ENCODE measurements at places on chromosomes 7 and 10.

- no peak for DNase-seq
Observed at GRCh38 chr7:30140456-30140855, 5.7 kb downstream of the MTURN start.

DNA sequence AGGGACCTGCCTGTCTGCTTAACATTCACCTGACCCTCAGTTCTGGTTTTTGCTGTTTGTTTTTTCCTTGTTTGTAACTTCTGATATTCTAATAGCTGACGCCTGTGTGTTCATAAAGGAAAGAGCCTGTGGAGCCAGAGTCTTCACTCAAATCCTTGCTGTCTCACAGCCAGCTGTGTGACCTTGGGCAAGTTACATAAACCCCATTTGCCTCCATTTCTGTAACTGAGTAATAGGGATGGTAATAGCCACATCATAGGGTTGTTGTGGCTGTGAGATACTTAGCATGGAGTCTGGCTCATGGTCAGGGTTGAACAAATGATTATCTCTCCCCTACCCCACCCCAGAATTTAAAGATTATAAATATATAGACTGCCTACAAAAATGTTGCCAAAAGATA, 27.0 kb downstream of the WBP1L start:
- no peak for DNase-seq

GRCh38 chr10:29465384-29465783, 169.4 kb downstream of the SVIL start:
- no peak for DNase-seq

- no peak for DNase-seq
Observed at GRCh38 chr10:86103391-86104101, 263.0 kb downstream of the GRID1 start.

DNA sequence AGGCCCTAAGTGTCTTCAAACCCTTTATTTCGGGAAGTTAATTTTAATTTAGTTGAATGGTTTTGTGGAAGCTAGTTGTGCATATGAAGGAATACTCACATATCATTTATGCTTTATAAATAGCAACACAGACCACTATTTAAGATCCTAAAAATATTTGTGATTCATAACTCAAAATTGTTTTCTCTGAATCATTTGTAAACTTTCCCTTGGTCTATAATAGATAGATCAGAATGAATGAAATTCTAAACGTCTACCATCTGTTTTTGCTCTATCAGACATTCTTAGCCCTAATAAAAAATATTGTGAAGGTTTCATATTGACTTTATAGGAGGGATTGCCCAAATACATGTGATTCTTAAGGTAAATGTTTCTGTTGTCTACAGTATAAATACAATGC, 43.5 kb downstream of the LOXL4 start:
- DNase-seq = no peak

DNA sequence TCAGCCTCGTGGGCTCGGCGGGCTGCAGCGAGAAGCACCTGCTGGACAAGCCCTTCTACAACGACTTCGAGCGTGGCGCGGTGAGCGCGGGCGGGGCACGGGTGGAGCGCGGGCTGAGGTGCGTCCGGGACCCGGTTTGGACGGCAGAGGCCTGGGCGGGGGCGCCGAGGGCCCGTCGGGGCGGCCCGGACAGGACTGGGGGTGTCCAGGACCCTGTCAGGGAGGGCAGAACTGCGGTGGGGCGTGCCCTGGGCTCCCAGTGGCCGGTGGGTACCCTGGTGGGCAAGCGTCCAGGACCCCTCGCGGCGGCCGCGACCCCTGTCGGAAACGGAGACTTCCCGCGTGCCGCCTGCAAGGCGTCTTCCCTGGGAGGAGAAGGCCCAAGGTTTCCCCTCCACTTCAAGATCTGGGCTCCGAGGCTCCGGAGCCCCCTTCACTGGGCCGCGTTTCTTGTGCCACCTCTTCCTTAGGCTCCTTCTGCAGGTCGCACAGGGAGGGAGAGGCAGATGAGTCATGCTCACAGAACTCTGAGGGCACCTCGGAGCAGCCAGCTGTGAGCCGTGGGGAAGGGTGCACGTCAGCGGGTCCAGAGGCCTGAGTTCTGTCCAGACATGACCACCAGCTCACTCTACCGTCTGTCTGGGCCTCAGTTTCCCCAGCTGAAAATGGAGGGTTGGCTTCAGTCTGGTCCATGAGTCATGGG, 485 bp downstream of the ALOX5 start:
- no peak for DNase-seq

- DNase-seq = no peak
Observed at GRCh38 chr7:27110186-27111031, 7.9 kb upstream of the HOXA2 start.

DNA sequence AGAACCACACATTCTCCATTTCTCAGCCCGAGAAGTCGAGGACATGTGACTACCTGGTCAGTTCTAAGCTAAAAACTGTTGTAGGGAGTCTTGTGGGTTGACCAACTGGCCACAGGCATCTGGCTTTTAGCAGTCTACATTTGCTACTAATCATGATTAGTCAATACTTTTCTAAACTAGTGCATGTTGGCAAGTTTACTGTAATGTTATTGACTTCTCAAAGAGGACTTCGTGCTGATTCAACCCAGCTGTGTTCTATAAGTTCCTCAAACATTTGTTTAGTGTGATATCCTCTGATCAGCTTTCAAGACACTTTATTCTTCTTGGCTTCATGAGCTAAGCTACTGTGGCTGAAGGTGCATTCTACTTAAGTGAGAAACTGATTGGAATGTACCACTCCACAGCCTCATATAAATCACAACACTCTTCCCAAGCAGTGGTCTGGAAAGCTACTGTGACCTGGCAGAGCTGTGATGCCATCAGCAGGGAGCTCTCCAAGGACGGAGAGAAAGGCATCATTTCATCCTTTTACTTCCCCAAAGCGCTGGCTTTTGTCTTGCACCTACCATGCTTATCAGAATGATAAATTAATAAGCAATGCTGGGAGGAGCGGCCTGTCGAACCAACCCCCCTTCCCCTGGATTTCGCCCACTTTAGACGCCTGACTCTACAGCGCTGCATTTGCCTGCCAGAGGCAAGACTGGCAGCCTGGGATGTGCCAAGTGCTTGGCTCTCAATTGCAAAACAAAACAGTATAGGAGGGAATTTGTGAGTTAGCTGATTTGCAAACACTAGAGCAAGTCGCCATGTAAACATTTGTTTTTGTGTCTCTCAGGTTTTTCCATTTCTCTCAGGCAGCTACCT, 206.7 kb upstream of the PLXNA4 start:
- no peak for DNase-seq

DNA sequence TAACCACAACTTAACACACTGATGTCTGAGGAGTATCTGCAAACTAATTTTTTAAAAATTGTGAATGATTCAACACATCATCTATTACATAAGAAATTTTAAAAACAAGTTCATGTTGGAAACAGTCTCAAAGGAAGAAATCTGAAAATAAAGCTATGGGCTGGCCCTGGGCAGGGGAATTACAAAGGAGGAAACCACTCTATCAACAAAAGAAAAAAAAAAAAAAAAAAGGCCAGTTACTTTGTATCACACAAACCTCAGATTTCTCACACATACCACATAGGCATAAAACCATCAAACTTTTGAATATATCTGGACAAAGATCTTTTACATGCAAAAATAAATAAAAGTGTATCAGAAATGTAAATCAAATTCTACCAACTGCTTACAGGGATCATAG, 20.8 kb downstream of the TIAL1 start:
- no peak for DNase-seq

GRCh38 chr7:114941692-114942091, 19.8 kb downstream of the MDFIC start:
- DNase-seq = no peak

GRCh38 chr7:44754802-44755697, 6.4 kb downstream of the ZMIZ2 start:
- no peak for DNase-seq

- DNase-seq = no peak
Observed at GRCh38 chr10:18683427-18683826, 24.2 kb downstream of the ARL5B start.

DNA sequence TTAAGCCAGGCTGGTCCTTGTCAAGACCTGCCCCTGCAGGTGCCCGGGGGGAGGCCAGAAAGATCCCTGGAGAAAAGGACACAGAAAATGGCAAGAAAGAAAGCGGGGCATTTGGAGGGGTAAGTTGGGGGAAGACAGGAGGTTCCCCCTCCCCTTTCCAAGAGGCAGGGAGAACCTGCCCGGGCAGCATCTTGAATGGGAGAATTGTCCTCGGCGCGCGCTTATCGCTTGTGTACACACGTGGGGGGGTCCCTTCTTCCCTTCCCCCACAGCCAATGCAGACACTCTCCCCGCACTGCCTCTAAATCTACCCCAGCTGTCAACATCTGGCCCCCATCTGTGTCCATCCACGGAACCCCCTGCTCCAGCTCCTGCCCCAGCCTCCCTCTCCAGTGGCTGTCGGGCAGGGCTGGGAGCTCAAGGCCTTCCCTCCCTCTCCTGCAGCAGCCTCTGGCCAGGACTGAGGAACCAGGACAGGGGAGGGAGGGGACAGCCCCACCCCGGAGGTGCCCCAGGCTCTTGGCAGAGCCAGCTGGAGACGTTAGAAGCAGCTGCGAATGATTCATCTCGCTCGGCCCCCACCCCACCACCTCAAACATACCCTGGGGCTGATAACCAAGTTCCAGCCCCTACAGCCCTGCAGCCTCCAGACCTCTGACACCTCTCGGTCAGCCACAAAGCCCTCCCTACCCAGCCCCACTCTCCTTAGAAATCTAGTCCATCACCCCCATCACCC, 25.3 kb downstream of the EPHB4 start:
- DNase-seq = no peak

DNA sequence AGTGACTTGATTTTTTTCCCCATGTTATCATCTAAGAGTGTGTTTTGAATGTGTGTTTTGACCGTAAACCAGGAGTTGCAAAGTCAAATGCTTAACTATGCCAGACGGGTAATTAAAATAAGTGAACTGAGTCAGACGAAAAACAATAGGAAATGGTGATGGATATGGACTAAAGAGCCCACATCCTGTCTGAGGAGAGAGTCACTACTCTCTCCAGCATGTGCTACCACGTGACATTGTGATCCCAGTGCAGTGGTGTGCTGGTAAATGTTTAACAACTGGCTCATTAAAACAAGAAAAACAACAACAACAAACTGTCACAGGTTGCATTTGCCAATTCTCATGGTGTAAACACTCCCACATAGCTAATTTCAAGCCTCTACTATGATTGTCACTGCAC, 164.3 kb downstream of the SUGCT start:
- DNase-seq = no peak

DNA sequence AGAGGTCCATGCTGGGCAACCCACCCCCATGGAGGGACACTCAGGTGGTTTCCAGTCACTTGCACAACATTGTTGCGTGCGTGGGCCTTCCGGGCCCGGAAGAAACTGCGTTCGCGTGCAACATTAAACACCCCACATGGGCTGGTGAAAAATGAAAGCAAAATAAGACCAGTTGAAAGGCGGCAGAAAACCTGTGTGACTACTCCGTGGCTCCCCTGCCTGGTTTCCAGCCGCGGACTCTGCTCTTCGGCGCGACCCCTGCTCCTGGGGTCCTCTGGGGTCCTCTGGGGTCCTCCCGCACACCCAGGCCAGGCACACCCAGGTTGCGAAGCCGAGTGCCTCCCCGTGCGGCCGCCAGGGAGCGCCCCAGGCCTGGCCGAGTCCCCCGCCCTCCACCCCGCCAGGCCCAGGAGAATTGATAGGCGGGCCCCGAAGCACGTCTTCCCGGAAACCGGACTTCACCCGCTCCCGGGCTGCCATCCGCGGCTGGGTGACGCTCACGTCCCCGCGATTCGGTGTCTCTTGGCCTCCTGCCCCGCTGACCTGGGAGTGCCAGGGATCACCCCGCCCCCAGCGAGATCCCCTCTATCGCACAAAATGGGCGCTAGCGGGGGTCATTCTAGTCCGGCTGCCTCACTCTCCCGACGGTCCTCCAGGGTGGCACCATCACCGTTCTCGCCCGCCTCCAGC, 1.9 kb upstream of the SH2D4B start:
- DNase-seq = peak; percentile 69

- DNase-seq = no peak
Observed at GRCh38 chr10:69642747-69643146, 12.7 kb downstream of the FAM241B start.
